KG1 (cell line): ENCODE measurements at places on chromosomes 12 and 14.

GRCh38 chr12:66538970-66539369, 139.9 kb downstream of the GRIP1 start:
- DNase-seq = no peak

GRCh38 chr14:85409481-85410210, 120.3 kb upstream of the FLRT2 start:
- DNase-seq = no peak

DNA sequence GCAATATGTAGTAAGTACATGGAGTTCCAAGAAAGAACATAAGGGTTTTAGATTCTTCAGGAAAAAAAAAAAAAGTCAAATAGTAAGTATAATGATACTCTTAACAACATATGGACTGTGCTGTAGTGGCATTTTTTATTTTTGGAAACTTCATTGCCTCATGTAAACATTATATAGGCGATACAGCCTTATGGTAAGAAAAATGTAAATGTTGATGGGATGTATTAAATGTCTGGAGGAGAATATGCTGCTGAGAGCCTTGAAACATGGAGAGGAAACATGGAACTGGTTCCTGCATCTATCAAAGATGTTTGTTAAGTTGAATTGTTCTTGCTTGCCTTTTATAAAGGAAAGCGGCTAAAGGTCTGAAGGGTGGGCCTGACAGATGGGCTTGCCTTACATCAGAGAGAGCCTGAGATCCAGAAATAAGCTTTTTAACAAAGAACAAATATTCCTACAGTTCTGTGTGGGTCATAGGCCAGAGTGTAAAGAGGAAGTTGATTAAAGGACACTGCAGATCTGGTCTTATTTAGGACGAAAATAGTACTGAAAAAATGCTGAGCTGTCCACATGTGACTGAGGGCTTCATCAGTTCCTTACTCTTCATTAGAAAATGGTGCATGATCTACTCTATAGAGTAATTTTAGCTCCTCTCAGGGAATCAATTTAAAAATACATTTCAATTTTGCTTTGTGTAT, 448.1 kb upstream of the DCN start:
- DNase-seq = no peak

DNA sequence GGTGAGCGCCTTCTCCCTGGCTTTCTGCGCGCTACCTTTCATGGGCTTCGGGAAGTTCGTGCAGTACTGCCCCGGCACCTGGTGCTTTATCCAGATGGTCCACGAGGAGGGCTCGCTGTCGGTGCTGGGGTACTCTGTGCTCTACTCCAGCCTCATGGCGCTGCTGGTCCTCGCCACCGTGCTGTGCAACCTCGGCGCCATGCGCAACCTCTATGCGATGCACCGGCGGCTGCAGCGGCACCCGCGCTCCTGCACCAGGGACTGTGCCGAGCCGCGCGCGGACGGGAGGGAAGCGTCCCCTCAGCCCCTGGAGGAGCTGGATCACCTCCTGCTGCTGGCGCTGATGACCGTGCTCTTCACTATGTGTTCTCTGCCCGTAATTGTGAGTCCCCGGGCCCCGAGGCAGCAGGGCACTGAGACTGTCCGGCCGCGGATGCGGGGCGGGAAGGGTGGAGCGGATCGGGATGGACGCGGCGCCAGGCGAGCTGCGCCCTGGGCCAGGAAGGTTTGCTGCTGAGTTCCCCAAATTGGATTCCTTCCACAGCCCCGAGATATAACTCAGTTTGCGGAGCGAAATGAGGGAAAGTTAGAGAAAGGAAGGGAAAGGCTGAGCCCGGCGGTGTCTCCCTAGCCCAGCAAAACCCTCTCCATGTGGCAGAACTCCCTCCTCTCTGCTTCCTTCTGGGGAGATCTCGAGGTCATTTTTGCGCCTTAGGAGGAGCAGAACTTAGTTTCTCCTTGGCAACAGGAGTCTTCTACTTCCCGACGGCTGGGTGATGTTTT, 972 bp downstream of the PTGDR start:
- no peak for DNase-seq
